Activated gamma-delta T cell treated with anti-CD3 and anti-CD28 coated beads, Interleukin-2, amount 50 U/mL, for 16 hours (primary cell): ENCODE measurements at places on chromosomes 6 and 20.

DNA sequence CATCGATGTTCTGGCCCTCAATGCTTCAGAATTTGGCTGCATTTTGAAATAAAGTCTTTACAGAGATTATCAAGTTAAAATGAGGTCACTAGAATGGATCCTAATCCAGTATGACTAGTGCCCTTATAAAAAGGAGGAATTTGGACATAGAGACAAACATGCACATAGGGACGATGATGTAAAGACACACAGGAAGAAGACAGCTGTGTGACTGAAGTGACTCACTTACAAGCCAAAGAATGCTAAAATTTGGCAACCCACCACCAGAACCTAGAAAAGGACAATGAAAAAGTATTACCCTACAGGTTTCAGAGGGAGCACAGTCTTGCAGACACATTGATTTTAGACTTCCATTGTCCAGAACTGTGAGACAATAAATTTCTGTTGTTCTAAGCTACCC is 322.8 kb upstream of the GJE1 start:
- DNase-seq: no peak

DNA sequence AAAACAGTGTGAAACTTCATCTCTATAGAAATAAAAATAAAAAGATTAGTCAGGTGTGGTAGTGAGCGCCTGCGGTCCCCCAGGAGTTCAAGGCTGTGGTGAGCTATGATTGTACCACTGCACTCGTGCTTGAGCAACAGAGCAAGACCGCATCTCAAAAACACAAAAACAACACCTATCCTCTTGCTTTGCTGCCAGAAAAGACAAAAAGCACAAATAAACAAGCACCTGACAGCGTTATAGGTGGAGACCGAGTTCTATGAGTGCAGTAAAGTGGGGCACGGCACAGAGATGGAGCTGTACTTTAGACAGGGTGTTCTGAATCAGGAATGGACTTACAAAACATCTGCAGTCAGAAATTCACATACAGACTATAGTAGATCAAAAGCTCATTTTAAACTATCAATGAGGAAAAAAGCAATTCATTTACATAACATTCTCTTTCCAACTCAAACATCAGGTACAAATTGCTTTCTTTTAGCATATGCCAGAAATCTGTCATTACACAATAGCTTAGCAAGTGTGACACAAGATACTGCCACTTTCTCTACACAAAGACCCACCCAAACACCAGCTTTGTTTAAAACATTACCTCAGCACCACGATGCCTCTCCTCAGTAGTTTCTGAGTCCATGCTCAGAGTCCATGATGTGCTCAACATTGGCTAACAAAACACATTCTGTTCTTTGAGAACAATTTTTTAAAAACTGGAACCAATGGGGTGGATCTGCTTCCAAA is 10.1 kb downstream of the EZR start:
- no peak for DNase-seq

GRCh38 chr6:136521427-136521826 is 28.8 kb downstream of the MAP7 start:
- no peak for DNase-seq

DNA sequence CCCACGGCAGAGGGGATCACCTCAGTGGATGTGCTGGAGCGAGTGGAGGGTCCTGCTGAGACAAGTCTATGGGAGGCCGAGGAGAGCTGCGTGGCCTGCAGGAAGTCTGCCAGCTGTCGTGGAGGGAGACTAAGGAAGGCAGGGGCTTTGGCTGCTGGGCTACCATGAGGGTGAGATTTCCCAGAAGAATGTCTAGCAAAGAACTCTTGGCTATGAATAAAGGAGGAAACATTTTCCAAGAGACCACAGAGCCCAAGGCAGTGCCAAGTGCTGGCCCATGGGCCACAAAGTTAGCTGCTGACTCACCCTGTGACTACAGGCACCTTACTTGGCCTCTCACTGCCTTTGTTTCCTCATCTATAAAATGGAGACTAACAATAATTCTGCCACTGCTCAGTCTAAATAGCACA is 73.4 kb downstream of the PRDM1 start:
- no peak for DNase-seq

- DNase-seq: no peak
Observed at GRCh38 chr6:43990627-43991619, 136.3 kb downstream of the MRPL14 start.

DNA sequence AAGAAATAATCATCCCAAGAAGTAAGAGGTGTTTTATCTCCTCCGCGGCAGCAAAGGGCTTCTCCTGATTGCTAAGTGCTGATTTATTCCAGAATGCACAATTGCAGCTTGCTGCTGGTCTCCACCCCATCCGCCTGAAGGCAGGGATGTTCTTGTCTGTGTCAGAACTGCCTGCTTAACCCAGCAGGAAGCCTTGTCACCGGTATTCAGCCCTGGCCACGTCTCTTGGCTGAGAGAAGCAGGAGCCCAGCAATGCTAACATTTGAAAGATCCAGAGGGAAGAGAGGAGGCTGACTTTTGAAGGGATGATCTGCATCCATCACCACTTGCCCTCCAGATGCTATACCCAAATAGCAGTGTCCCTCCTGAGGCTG is 4.2 kb downstream of the SCML4 start:
- no peak for DNase-seq

DNA sequence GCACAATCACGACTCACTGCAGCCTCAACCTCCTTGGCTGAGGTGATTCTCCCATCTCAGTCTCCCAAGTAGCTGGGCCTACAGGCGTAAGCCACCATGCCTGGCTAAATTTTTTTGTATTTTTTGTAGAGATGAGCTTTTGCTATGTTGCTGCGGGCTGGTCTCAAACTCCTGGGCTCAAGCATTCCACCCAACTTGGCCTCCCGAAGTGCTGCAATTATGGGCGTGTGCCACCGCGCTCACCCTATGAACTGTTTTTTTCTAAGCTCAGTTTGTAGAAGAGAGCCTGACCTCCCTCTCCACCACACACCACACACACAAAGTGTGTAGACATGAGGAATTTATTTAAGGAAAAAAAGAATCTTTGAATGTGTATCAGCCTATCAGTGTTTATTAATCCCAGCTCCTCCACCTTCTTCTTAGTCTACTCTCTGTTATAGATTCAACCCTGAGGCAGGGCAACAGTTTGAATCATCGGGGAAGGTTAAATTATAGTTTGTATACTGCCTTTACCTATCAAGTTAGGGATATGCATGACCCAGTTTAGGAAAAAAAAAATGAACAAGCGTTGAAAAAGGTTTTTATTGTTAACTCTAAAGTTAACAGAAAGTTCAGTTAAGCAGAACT is 74.1 kb downstream of the PLEKHG1 start:
- no peak for DNase-seq

DNA sequence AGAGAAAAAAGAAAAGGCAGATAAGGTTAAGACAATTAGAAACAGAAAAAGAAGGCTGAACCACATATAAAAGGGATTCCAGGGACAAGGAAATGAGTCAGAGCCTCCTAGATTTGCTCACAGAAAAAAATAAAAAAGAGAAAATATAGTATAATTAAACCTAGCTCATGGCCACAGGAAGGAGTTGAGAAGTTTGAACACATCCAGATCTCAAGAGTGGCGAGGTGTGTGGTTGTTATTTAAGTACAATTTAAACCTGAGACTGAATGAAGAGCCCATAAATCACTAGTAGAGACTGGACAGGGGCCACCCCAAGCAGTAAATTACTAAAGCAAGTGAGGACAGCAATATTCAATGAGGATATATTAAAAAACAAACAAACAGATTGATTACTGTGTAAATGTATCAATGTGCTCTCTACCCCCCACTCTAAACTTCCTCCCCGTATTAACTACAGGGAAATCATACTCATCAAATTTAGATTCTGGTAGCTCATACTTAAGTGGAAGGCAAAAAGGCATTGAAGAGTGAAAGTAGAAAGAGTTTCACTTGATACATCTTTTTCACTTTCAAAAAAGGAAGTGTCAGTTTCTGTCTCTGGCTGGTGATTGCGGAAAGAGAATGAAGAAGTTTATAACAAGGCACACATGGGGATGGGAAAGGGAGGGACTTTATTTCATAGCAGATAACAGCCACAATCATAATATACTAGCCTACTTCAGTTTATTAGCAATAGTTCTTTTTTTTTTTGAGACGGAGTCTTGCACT is 49.3 kb upstream of the SCAF8 start:
- DNase-seq: no peak

GRCh38 chr6:31877125-31877650 is 1.6 kb downstream of the SLC44A4 start:
- DNase-seq: no peak

DNA sequence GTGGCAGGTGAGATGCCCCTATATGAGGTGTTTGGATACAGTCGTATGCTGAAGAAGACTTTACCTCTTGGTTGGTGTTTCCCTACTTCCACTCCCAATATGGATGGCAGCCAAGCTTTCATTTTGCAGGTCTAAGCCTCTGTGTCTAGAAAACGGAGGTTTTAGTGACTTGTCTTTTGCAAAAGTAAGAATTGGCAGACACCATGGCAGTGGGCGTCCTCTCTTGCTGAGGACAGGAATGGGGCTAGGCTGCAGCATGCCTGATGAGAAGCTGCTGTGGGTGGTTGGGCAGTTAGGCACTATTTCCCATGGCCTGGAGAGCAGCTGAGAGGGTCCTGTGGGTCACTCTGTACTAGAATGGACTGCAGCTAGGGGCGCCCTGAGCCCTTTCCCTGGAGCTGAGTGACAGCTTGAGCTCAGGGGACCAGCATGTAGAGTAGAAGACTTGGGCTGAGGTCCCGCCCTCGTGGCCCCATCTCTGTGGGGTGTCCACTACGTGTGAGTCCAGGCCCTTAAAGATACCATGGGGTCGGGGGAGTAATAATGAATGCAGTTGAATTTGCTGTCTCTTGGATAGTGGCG is 127.4 kb downstream of the CDH26 start:
- no peak for DNase-seq

DNA sequence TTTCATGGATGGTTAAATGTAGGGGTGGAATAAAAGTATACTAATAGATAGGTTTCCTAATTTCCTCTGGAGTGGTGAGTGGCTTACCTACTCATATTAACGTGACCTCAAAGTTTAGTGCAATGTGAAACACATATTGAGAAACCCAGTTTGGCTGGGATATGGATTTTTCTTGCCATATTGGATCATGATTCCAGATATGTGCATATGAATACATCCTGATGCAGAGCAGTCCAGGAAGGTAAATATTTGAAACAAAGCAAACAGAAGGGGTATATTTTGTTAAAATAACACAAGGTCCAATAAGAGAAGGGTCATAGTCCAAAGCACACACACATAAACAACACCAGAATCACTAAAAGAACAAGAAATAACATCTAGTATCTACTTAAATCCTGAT is 608.1 kb downstream of the PKHD1 start:
- DNase-seq: no peak

- DNase-seq: no peak
Observed at GRCh38 chr6:11276911-11277274, 44.4 kb upstream of the NEDD9 start.

DNA sequence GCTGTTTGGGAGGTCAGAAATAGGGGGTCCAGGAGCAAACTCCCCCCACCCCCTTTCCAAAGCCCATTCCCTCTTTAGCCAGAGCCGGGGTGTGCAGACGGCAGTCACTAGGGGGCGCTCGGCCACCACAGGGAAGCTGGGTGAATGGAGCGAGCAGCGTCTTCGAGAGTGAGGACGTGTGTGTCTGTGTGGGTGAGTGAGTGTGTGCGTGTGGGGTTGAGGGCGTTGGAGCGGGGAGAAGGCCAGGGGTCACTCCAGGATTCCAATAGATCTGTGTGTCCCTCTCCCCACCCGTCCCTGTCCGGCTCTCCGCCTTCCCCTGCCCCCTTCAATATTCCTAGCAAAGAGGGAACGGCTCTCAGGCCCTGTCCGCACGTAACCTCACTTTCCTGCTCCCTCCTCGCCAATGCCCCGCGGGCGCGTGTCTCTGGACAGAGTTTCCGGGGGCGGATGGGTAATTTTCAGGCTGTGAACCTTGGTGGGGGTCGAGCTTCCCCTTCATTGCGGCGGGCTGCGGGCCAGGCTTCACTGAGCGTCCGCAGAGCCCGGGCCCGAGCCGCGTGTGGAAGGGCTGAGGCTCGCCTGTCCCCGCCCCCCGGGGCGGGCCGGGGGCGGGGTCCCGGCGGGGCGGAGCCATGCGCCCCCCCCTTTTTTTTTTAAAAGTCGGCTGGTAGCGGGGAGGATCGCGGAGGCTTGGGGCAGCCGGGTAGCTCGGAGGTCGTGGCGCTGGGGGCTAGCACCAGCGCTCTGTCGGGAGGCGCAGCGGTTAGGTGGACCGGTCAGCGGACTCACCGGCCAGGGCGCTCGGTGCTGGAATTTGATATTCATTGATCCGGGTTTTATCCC is at the start of gene VEGFA:
TSS of gene VEGFA (plus strand) at position 686 of the 846 bp plus-strand sequence.
- DNase-seq: peak; percentile 86

- DNase-seq: no peak
Observed at GRCh38 chr6:163254341-163254835, 160.1 kb upstream of the QKI start.

DNA sequence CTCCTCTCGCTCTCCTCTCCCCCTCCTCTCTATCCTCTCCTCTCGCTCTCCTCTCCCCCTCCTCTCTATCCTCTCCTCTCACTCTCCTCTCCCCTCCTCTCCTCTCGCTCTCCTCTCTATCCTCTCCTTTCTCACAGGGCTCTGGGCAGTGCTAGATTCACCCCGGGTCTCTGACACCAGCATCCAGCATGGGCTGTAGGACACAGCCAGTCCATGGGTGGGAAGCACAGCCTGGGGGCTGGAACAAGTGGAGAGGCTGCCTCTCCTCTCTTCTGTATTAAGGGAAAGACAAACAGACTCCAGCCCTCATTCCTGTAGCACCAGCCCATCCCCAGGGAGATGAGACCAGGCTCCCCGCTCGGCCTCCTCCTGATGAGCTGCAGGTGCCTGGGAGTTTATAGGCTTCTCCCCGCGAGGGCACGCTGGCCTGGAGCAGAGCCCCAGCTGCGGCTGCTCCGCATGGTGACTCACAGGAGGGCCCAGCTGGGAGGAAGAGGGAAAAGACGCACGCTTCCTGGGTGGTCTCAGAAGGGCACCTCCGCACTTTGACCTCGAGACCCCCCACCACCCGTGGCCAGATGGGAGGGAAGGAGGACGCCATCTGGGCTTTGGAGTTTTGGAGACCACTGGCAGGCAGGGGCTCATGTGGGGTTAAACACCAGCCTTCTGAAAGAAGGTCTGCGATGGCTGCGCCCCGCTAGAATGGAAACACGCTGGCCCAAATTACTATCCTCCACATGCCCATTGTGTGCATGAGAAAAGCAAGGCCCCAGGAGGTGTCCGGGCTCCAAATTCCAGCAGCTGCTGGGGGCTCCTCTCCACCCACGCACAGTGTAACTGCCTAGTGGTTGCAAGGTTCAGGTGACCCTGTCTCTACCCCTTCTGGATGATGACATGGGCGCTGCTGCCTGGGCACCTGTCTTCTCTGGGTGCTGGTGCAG is 68.0 kb downstream of the BMP7 start:
- no peak for DNase-seq

- DNase-seq: no peak
Observed at GRCh38 chr20:36298795-36299339, 7.3 kb upstream of the DLGAP4 start.

GRCh38 chr6:21907291-21907690 is 313.7 kb downstream of the SOX4 start:
- DNase-seq: no peak

GRCh38 chr6:28978133-28978491 is 27.0 kb downstream of the ZNF311 start:
- no peak for DNase-seq
